Hematopoietic multipotent progenitor cell treated with erythropoietin and hydrocortisone succinate and interleukin-3 and kit ligand, for 15 days (in vitro differentiated cells): ENCODE measurements at places on chromosomes 11 and 22.
A peak's percentile ranks its signal among the peaks of the same experiment; 100 is the strongest.

DNA sequence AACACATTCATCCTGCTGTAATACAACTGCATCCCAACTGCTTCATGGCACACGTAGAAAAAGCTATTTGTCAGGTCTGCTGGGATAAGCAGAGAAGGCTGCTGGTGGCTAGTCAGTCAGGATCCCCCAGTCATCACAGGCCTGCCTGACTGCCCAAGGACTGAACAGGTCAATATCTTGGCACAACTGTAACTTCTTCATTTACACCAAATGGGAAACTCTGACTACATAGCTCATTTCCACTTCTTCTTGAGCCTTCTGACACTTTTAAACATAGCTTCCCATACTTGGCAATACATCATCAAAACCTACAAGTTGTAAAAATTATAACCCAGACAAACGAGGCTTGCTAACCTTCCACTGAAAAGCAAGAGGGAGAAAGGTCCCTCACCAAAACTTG lies 2.8 kb downstream of the TMEM9B start:
- peak; percentile 17 for DNase-seq

DNA sequence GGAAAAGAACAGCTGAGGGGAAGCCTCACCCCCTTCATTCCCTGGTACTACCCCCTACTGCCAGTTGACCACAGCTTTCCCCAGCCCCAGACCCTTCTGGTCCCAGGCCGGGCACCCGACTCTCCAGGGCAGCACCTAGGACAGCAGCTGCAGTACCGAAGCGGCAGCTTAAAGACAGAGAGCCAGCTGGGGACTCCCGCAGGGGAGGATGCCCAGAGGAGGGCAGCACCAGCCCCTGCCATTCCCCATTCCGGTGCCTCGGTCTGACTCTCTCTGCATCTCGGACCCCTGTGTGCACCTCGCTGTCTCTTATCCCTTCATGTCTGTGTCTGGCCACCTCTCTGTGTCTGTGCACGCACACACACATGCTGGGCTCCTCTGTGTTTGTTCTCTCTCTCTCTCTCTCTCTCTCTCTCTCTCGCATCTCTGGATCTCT lies 9.4 kb downstream of the IGSF9B start:
- no peak for DNase-seq

- peak; percentile 84 for DNase-seq
These were observed 7.1 kb downstream of the PRPF19 start for GRCh38 chr11:60899046-60899936.

GRCh38 chr22:45230026-45230721 lies 10.5 kb downstream of the KIAA0930 start:
- no peak for DNase-seq

GRCh38 chr11:131943295-131943694 lies 572.9 kb downstream of the NTM start:
- no peak for DNase-seq

DNA sequence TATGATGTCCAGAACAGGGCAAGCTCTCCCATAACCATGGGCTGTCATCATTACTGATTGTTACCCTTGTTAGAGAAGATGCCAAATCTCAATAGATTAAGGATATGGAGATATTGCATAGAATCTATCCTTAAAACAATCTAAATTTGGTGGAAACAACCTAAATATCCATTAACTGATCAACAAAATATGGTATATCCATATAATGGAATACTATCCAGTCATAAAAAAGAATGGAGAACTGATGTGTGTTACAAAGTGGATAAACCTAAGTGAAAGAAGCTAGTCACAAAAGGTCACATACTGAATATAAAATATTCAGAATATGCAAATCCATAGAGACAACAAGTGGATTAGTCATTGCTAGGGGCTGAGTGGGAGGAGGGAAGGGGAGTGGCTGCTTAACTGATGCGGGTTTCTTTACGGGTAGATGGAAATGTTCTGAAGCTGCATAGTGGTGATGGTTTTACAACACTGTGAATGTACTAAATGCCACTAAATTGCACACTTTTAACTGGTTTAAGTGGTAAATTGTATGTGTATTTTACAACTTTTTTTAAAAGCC lies 36.1 kb upstream of the SMCO4 start:
- DNase-seq: no peak

GRCh38 chr11:104547996-104548661 lies 350.1 kb downstream of the CASP12 start:
- no peak for DNase-seq

- DNase-seq: no peak
These were observed at the start of gene MPPED2 for GRCh38 chr11:30586251-30587144. TSS of gene MPPED2 (minus strand) at chr11:30586353. CDS start at chr11:30580373, 5,980 bp downstream.

GRCh38 chr11:117591316-117592039 lies 205.5 kb downstream of the DSCAML1 start:
- DNase-seq: no peak

- no peak for DNase-seq
These were observed 174.8 kb downstream of the C11orf91 start for GRCh38 chr11:33525789-33526188.

GRCh38 chr11:86592047-86592591 lies 80.3 kb downstream of the ME3 start:
- DNase-seq: no peak

- DNase-seq: no peak
These were observed 1.2 kb upstream of the CCDC117 start for GRCh38 chr22:28771195-28771791.

DNA sequence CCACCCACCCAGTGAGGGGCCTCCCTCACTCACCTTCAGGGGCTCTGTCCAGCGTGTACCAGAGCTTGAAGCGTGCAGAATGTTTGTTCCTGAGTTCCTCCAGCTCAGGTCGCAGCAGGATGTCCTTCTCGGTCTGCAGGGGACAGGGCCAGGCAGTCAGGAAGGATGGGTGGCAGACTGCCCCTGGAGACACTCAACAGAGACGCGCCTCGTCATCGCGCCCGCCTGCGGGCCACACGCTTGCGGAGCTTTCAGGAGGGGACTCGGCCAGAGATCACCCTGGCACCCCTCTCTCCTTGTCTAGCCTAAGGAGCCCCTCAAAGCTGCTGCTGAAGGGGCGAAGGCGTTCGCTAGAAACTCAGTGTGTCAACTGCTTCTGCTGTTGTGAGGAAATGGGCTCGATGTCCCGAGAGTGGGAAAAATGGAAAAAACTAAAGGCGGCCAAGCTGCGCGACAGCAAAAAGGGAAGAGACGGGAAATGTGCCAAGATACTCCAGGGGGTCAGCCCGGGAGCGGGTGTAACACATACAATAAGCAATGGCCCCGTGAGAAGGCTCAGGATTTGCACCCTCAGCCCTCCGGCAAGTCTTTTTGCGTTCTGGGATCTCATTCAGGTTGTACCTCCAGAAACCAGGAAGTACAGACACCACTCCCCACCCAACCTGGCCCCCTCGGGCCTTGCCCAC lies 9.2 kb upstream of the POLDIP3 start:
- DNase-seq: no peak

DNA sequence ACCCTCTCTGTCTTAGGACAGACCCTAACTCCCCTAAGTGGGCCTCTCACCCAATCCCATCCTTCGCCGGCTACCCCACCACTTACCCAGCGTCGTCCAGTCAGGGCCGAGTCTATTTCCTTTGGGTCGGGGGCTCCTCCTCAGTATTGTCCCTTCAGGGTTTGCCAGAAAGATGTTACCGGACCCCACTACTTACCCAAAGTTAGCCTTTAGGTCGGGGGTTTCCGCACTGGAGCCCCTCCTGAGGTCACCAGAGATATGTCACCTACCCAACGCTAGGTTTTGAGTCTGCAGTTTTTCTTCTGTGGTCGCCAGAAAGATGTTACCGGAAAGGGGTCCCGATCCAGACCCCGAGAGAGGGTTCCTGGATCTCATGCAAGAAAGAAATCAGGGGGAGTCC lies 17.9 kb upstream of the B4GALNT4 start:
- no peak for DNase-seq

DNA sequence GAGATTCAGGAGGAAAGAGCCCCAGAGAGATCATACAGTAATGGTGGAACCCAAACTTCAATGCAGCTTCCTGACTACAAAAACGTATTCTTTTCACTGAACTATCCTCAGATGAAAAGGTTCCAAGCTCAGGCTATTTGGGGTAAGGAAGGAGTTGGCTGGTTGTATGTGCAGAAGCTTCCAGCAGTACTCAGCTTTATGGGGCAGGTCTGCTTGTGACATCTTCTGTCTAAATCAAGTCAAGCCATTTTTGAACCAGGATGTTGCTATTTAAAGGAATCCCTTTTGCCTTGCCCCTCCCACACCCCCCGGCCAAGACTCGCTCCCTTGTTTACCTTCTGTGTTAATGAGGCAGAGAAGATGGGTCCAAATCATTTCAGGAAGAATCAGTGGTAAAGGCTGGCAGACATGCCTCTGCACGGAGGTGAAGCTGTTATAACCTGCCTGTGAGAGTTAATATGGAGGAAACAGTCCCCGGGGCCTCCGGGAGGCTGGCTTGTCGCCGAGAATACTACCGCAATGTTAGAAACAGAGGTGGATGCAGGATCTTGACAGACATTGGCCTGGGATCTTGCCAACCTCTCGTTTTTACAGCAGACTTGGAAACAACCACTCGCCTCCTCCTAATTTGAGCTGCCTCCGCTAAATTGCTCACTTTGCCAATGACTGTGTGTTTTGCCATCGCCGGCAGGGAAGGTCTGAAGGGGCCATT lies 45.4 kb downstream of the TIMP3 start:
- DNase-seq: no peak

- no peak for DNase-seq
These were observed 15.3 kb upstream of the ZC3H12C start for GRCh38 chr11:110077831-110078325.

DNA sequence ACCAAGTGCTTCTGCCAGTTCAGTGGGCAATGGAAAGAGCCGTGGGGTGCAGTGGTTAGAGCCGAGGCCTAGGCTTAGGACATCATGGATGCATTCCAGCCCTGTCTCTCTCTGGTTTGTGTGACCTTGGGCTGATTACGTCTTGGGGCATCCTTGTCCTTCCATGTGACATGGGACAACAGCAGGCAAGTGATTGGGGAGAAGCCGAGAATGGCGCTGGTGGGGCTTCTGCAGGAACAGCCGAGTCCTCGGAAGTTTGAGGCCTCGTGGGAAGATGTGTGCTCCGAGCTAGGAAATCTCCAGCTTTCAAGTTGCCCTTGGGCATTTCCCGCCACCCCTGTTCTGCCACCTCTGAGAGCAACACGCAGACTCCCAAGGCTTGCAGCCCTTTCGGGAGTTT lies 16.6 kb downstream of the TSPAN18 start:
- no peak for DNase-seq

DNA sequence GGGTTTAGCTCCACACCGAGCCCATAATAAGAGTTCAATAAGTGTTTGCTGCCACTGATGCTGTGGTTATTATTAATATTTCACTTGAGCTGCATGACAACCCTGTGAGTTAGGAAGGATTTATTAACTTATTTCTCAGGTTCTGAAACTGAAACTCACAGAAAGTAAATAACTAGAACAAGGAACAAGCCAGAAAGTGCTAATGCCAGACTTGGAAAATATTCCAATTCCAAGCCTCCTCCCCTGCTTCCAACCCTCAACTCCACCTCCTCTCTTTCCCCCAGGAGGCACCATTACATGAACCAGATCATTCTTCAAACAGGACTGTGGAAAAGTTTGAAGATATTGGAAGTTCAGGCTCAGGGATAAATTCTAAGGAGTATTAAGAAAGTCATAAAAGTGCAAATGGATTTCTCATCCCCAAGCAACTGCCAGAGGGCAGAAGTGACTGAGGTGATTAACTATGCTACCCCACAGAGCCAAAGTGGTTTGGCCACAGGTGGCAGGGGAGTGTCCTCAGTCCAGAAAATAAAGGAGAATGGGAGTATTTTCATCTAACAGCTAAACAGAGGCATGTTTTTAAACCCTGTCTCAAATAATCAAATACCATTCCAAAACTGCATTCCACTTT lies 3.2 kb upstream of the FJX1 start:
- no peak for DNase-seq

DNA sequence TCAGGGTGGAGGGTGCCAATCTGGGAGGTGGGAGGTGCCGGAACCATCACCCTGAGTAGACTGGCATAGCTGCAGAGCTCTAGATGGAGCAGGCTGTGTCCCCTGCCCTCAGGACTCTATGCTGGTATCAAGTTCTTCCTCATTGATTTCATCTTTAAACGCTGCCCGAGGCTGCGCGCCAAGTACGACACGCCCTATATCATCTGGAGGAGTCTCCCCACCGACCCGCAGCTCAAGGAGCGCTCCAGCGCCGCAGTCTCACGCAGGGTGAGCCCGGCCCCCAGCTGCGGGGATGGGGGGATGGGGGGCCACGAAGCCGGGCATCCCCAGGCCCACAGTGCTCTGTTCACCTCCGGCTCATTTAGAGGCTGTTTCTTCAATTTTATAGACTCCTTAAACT lies 52.5 kb downstream of the GRAMD4 start:
- peak; percentile 13 for DNase-seq

GRCh38 chr11:8832571-8833260 lies 78.3 kb upstream of the AKIP1 start:
- DNase-seq: no peak

- DNase-seq: no peak
These were observed 13.9 kb downstream of the DUSP8 start for GRCh38 chr11:1557904-1558774.

DNA sequence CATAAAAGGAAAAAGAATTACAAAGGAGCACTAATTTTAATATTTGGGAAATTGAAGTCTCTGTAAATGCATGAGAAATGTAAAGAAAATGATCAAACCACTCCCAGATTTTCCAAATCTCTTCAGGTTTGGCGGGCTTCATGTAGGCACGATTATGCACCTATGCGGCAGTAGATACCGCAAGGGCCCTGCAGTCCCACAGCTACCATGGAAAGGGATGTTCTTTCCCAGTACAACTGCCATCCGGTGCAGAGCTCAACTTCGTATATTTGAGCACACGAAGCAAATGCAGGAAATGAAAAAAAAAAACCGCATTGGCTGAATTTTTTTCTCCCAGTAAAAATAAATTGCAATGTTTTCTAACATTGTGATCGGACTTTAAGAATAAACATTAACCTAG lies 1.4 kb downstream of the SLC17A6 start:
- DNase-seq: no peak

DNA sequence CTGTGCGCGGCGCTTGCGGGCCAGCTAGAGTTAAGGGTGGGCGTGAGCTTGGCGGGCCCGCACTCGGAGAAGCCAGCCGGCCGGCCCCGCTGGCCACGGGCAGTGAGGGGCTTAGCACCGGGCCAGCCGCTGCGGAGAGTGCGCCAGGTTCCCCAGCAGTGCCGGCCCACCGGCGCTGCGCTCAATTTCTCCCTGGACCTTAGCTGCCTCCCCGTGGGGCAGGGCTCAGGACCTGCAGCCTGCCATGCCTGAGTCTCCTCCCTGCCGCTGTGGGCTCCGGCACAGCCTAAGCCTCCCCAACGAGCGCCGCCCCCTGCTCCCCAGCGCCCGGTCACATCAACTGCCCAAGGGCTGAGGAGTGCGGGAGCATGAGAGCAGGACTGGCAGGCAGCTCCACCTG lies 5.2 kb upstream of the PES1 start:
- no peak for DNase-seq
